ENCODE measurements at places on chromosomes 3 and 15.

GRCh38 chr3:102223132-102223531 is 211.7 kb upstream of the ZPLD1 start:
- DNase-seq, result no peak

DNA sequence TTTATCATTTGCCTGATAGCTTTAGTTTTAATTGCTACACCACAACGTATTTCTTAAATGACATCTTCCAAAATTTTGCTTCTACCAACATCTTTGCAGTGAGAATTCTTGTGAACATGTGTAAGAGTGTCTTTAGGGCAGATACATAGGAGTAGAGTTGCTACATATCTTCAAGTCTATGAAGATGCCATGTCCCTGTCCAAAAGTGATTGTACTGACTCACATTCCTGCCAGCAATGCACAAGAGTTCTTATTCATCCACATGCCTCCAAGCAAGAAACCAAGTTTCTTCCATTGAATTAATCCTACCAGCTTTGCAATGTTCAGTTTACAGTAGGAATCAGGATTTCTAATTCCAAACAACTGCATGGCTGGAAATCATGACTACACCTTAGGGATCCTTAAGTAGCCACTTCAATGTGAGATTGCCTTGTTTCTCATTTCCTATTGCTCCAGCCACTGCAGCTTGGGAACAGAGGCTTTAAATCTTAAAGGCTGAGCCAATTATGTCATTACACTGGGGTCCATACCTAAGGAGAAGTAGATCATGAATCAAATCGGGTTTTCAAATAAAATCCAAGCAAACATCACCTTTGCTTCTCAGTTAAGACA is 44.5 kb downstream of the BCL2L10 start:
- DNase-seq, result no peak

GRCh38 chr15:78210349-78210717 is 24.0 kb downstream of the ACSBG1 start:
- no peak for DNase-seq

- DNase-seq, result no peak
Measured at GRCh38 chr15:92869263-92869940, 30.7 kb upstream of the CHD2 start.

DNA sequence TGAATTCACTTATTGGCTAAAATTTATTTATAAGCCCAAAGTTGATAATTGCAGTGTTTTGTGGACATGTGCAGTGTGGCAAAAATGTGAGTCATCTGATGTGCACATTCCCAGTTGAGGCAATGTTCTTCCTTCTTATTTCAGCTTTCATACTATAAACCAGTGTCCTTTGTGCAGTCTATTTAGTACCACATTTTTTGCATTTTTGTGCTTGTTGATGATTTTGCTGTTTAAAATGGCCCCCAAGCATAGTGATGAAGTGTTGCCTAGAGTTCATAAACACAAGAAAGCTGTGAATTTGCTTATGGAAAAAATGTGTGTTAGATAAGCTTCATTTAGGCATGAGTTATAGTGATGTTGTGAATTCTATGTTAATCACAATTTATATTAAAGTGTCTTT is 19.4 kb upstream of the IL20RB start:
- no peak for DNase-seq

DNA sequence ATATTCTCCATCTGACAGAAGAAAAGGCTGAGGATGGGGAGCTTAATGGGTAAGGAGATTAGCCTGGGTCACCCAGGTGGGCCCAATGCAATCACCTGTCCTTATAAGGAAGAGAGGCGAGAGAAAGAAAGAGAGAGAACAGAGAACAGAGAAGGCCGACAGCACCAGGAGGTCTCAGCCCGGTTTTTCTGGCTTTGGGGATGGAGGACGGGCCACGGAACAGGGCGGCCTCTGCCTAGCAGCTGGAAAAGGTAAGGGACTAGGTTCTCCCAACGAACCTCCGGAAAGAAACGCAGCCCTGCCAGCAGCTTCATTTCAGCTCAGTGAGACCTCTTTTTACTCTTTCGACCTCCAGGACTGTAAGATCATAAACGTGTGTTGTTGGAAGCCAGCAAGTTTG is 196.0 kb upstream of the LYSMD4 start:
- no peak for DNase-seq

DNA sequence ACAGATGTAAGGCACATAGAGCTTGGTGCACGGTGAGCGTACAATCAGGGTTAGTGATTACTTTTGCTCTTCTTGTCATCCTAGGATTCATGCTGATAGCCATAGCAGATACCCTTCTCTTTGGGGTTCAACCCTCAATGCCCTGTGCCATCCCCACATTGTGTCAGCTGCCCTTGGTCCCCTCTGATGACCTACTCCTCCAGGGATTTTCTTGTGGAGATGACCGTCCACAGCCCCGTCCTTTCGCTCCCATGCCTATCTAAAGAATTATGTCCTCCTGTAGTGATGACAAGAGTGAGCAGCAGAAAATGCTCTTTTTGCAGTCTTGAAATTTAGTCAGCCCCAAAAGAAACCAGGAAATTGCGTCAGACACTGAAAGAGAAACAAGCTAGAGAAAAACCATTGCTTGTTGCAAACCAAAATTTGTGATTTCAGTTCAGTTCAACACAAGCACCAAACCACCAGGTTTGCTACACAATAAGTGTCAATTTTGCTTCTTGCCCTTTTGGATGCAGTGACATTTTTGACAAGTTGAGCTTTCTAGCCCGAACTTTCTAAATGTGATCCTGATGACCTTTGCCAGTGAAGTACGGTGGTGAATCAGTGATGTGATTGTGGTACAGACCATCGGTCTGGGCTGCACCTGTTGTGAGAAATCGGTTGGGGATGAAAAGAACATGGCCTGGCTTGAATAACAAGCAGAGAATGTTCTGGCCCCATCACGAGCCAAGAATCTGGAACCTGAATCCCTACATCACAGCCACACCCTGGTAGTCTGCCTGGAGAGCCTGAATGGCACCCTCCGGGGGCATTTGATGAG is 41.3 kb downstream of the CMTM7 start:
- peak; percentile 22 for DNase-seq

All from right forelimb (tissue), 1 donor.